ENCODE measurements at places on chromosomes 7 and 10.

- H3K27me3 ChIP-seq: no peaks in the 10 kb centered on the region
- H3K27ac ChIP-seq: no peak overlapping the region
- H3K36me3 ChIP-seq: peaks cover 37% of the 10 kb centered on the region
- no peak overlapping the region for H3K4me3 ChIP-seq
- H3K4me1 ChIP-seq: peaks cover 11% of the 10 kb centered on the region
These were observed 31.6 kb downstream of the PSAP start for GRCh38 chr10:71819441-71819861.

DNA sequence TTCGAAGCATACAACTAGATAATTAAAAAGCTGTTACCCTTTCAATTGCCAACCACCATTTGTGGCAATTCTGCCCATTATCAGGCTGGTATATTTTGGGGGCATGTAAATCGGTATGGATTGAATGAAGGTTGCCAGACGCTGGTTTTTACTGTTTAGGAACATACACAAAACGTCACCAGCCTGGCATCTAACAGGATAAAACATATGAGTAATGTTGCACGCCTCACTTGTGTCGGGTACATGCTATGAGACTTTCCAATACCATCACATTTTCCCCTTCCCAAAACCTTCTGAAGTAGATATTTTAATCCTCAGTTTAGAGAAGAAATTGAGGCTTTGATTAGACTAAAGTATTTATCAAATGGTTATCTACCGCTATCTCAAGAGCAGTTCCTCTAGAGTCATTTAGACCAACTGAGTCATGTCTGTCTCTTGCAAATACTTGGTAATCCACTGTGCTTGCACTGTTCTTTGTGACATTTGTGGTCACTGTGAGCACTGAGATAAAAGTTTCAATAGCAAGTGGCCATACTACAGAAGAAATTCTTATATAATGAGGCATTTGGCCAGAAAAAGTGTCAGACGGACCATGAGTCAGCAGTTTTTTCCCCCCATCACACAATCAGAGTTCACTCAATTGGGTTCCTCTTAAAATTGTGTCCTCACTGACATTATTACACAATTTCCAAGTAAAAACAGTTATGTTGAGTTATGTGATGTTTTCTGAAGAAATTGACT lies 498.7 kb downstream of the NXPH1 start:
- DNase-seq: no peak
- H3K4me1 ChIP-seq: no peaks in the 10 kb centered on the region
- H3K4me3 ChIP-seq: no peak overlapping the region
- H3K36me3 ChIP-seq: no peaks in the 10 kb centered on the region
- no peaks in the 10 kb centered on the region for H3K27me3 ChIP-seq

DNA sequence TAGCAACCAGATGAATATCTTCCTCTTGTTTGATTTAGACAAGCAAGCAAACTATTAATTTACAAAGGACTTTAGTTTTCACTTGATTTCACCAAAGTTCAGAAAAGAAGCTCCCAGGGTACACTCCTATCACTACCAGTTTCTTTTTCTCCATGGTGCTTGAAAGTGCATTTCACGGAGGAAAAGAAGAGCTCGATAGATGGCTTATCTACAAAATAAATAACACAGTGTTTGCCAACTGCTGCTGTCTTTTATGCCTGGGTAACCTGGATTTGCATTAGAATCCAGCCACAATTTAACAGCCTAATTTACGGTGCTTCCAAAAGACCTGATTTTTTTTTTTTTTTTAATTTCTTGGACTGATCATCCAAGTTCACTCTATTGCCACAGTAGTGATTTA lies 275.7 kb downstream of the GPR37 start:
- no peak overlapping the region for H3K27ac ChIP-seq
- no peak for DNase-seq

DNA sequence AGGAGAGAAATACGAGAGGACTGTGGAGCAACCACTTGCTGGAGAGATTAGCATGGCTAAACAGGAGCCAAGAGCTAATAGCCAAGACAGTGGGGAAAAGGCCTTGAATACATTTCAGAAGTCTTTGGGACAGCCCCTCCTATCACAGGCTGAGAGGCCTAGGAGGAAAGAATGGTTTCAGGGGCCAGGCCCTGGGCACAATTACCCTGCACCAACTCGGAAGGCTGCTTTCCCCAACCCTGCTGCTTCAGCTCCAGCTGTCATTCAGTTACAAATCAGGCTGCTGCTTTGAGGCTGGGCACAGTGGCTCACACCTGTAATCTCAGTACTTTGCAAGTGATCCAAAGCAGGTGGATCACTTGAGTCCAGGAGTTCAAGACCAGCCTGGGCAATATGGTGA lies 32.0 kb upstream of the SLC35G1 start:
- peaks cover 8% of the 10 kb centered on the region for H3K27me3 ChIP-seq
- H3K27ac ChIP-seq: no peak overlapping the region
- no peaks in the 10 kb centered on the region for H3K36me3 ChIP-seq
- H3K4me1 ChIP-seq: no peaks in the 10 kb centered on the region

DNA sequence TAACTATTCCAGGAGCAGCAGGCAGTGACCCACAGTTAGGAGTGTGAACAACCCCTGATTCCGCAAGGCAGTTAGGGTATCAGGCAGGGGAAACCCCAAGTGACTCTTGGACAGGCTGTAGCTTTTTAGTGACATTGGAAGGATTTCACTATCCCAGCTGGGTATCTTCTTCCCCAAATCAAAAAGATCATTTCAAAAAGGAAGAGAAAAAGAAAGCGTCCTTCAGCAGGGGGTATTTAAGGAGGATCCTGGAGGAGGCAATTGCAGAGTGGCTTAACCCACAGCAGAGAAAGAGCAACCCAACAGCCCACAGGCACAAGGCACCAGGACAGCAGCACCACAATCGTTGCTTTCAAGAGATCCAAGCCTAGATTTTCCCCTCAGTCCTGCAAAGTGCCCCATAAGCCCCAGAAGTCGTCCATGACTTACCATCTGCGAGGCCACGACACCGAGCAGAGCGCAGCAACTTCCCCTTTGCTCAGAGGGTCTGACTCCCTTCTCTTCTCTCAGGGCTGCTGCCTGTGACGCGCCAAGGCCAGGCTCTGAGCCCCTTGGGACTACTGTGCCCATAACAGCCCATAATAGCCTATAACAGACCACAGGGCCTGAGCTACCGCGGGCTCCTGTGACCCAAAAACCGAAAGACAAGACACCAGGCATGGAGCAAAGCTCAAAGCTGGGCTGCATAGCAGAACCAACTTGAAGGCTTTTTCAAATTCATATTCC lies 19.8 kb downstream of the PIK3AP1 start:
- no peaks in the 10 kb centered on the region for H3K36me3 ChIP-seq
- peaks cover 10% of the 10 kb centered on the region for H3K4me1 ChIP-seq
- H3K27me3 ChIP-seq: no peaks in the 10 kb centered on the region
- no peak for DNase-seq

Measured in activated CD4-positive, alpha-beta T cell treated with anti-CD3 and anti-CD28 coated beads for 36 hours (primary cell).